Adrenal gland (tissue), 19 donors: ENCODE measurements at places on chromosomes 6 and 20.

- no peak for DNase-seq
Measured at GRCh38 chr6:56714273-56714672, 71.6 kb upstream of the DST start.

DNA sequence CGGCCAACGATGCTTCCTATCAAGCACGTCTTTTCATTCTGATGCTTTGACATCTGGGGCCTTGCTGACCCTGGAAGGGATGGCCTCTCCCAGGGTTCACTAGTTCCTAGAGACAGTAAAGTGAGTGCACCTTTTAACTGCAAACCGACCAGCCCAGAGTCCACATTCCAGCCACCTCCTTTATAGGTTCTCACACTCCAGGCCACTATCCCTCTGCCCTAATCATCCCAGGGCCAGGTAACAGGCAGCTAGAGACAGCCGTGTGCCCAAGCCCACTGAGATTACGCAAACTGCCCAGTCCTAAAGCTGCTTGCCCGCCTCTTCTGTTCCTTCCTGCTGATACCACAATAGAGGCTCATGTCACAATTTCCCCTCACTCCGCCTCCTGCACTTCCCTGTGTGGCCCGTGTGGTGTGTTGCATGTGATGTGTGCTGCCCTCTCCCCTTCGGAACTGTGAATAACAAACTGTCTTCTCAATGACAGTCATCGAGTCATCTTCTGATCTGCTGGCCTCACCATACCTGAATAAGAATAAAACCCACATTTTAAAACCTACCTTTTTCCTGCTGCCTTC, 123.7 kb upstream of the EXOC2 start:
- no peak for DNase-seq

DNA sequence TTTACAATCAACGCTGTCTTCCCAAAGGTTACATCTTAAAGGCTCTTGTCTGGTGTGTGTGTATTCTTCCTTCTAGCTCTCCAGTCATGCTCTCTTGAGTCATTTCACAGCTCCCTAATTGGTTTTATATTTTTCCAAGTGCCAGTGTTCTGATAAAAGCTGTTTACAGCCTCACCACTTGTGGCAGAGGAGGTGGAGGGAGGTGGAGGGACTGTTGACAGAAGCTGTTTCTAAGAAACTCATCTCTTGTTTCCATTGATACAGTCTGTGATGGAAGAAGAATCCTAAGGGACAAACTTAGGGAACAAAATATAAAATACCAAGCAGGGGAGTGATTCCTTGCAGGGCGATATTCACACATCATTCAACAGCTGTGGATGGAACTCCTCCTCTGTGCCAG, 64.0 kb downstream of the QRSL1 start:
- DNase-seq = no peak

DNA sequence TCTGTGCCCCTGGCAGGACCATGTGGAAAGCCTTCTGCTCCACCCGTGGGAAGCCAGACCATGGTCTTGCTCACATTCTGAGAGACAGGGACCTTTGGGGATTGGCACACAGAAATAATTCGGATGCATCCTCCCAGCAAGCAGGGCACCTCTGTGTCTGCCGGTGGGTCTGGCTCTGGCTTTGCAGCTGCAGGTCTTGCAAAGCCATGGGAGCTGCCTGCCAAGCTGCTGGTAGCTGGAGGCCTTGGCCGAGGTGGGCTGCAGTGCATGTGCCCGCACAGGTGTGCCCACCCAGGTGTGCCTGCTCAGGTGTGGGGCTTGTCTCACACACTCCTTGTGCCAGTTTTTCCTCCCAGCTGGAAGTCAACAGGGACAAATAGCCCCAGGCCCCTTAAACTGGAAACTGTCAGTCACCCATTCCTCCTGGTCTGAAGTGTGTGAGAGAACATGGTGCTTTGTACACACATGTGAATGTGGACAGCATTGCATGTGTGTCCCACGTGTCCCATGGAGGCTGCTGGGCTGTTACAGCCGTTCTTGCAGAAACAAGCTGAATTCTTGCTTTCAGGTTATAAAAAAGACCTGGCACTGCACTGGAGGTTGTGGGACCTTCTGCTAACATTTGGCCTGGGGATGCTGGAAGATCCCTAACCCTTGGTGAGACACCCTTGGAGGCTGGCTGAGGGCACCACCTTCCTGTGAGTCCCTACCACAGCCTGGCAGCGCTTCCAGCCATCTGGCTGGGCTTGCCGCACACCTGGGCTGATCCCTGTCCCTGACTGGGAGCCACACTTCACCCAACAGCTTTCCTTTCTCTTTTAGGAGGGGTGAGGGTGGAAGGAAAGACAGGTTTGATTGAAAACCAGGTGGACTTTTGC, 54.9 kb upstream of the SMOC2 start:
- DNase-seq = no peak

DNA sequence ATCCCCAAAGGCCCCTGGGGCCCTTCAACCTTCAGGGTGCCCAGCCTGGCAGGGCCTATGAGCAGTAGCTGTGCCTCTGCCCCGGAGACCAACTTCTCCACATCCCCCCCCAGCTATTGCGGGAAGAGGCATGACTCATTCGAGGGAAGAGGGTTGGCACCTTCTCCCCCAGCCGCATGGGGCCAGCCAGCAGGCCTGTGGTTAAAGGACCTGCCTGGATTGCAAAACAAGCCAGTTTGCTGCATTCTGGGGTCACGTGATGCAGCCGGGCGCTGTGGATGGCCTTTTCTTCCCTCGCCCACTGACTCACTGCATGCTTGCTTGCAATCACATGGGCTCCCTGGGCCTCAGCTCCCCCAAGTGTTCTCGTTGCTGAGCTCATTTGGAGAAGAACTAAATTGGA, 182.5 kb downstream of the MAFB start:
- peak; percentile 92 for DNase-seq

GRCh38 chr6:90432041-90432775, 135.6 kb upstream of the BACH2 start:
- no peak for DNase-seq

DNA sequence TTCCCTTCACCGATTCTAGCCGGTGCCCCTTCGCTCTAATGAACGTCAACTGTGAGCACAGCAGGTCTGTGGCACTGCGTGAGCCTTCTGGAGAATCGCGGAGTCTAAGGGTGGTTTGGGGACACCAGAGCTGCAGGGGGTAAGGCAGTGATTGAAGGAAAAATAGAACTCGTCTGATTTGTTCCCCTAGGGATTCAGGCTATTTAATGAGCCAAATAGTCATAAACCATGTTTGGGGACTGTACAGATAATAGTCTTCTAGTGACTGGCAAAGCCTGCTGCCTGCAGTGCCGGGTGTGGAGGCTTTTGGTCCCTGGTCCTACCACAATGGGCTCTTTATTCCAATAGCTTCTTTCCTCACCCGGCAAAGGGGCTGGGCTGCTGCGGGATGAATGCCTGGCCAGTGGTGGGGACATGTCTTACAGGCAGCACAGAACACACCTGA, 11.1 kb upstream of the NTSR1 start:
- DNase-seq = no peak

DNA sequence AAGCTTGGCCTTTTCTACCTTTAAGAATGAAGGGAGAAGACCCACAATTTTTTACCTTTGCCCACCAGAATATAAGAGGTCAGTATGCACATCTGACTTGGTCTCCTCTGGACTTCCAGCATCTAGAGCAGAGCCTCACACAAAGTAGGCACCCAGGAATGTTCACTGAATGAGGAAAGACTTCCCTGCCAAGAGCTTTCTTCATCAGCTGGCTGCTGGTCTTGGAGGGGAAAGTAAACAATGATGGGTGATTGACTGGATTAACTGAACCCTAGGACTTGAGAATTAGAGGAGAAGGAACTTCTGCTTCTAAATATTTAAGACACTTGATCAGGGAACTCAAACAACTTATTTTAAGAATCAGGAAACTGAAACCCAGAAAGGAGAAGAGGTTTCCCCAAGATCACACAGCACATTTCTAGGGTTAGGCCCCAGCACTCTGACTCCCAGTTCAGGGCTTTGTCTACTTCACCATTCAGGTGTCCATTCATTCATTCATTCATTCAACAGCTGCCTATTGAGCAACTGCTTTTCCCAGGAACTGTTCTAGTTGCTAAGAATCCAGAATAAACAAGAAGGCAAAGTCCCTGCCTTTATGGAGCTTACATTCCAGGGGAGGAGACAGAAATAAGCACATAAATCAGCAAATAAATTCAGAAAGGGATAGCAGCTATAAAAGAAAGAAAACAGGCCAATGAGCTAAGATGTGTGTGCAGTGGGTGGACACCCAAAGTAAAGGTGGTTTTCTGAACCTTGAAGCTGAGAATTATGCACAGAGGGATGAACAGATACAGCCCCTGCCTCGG, 216.9 kb upstream of the LRFN2 start:
- DNase-seq = no peak

DNA sequence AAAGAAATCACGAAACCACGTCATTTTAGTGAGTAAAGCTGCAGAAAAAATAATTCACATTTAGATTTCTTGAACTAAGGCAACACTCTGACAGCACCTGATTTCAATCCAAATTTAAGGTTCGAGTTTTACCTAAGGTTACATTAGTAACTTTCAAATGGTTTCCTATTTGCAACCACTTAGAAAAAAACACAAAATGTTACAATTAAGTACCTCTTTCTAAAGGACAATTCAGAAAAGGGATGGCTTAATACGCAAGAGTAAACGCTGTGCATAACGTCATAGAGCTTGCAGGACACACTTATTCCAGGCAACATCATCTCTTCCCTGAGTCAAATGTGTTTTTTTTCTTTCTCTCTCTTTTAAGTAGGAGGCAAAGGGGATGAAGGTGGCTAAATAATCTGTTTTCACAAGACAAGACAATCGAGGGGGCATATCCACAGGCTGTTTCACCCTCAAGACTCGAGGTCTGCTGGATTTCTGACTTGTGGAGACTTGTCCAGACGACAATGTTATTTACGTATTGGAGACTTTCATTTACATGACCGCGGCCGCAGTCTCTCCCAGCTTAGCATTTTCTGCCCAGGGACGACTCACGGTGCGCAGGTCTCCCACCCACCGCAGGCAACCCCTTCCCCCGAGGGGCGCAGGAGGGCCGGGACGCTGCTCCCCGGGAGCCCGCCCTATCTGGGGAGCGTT, 86.0 kb downstream of the SESN1 start:
- peak; percentile 24 for DNase-seq

GRCh38 chr6:27760464-27760863, 151.7 kb downstream of the OR2B2 start:
- no peak for DNase-seq

GRCh38 chr20:62050166-62051120, 15.2 kb downstream of the TAF4 start:
- peak; percentile 7 for DNase-seq

GRCh38 chr6:105137388-105137787, 42.4 kb downstream of the POPDC3 start:
- DNase-seq = no peak

DNA sequence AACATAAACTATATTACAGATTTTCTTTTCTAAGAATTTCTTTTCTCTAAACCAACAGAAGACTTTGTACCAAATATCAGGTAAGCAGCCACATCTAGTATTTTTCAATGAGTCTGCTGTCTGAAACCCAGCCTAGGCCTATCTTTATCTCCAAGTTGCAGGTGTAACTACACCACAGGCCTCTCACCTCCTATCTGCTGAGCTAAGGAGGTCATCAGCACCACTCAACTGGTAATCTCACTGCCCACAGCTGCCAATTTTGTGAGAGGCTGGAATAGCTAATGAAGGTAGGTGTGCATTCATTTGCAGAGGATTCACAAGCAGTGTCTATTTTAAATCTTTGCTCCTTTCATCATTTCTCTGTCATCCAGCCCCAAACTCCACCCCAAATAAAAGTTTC, 584.8 kb downstream of the HDGFL1 start:
- DNase-seq = no peak

DNA sequence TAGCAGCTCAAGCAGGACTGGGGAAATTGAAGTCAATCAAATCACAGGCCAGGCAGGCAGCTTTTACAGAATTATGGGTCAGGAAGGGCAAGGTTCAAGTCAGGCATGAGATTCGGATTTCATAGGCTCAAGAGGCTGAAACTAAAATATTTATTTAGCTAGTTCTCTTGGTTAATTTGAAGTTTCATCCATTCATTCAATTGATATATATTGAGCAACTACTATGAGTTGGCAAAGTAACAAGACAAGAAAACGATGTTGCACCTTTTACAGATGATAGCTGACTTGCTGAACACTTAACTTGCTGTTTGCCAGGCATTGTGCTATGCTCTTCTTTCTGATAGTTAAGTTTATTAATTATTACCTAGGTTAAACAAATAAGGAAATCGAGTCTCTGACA, 20.5 kb upstream of the ASCC3 start:
- no peak for DNase-seq
